ENCODE measurements at places on chromosomes 11 and 22.

GRCh38 chr11:119315131-119316015 is 1.6 kb downstream of the MCAM start:
- no peak for DNase-seq

GRCh38 chr11:27319072-27319471 is 43.9 kb downstream of the CCDC34 start:
- peak; percentile 17 for DNase-seq

- DNase-seq = no peak
Observed at GRCh38 chr22:22936180-22936914, 48.7 kb downstream of the IGLL5 start.

GRCh38 chr11:128346804-128347203 is 240.6 kb downstream of the ETS1 start:
- peak; percentile 66 for DNase-seq

GRCh38 chr22:50697667-50698506 is 25.3 kb downstream of the SHANK3 start:
- DNase-seq = no peak

DNA sequence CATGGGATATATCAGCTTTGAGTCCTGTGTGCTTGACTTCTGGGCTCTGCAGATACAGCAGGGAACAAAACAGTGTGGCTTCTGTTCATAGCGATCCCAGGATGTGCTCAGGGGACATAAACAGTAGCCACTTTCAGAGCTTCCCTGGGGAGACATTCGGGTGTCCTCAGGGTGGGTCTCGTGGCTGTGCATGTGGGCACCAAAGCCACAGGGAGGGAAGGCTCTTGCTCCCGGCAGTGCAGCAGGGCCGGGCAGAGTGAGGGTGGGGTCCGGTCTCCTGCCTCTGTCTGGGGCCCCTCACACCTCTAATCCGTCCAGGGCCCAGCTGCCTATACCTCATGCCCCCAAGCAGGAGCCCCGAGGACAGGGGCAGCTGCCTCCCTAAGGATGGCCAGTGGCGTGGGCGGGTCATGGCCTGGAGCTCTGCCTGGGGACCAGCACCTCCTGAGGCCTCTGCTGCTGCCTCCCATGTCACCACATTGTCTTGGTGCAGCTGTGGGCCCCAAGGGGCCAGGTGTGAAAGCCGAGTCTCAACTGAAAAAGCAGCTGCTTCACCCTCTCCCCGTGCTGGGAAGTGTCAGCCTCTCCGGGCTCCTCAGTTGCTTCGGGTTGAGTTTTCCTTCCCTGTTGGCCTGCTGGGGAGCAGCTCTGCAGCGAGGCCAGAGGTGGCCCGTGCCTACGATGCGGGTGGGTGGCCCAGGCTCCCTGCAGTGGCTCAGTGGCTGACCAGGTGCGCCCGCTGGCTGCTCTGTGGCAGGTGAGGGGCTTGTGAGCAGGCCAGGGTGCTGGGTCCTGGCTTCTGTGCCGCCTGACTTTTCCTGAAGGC is 3.8 kb downstream of the TPCN2 start:
- DNase-seq = no peak

GRCh38 chr22:19986410-19987341 is 29.9 kb downstream of the ARVCF start:
- peak; percentile 71 for DNase-seq

DNA sequence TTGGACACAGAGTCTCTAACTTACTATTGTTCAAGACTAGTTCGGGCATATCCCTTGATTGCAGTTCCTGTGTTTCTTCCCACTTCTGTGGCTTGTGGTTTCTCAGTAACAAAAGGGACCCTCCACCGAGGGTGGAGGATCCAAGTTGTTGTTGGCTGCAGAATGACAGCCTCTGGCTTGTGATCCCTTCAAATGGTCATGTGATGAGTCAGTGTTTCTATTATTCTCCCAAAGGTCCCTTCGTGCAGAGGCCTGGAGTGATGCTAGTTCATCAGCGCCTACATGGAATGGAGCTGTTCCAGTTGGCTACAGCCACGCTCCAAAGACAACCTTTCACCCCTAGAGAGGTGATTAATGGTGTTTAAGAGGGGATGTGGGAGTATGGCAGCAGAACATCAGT is 2.6 kb upstream of the VWCE start:
- no peak for DNase-seq

GRCh38 chr22:28435140-28435768 is 244.4 kb downstream of the TTC28 start:
- no peak for DNase-seq

DNA sequence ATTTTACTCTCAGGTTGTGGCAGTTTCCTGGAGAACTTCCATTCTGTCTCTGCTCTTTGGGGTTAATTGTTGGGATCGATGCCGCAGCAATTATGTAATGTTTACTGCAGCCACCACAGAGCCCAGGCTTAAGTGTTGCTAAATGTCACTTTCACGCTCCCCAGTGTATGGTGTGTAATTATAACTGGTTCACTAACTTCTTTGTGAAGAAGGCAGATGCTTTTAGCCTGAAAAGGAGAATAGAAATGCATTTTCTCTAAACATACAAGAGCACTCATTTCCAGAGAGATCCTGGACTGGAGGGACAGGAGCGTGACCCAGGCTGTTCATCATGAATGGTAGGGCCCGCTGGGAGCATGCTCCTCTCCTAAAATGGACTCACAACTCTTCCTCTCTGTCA is 132.2 kb upstream of the PLET1 start:
- DNase-seq = no peak

GRCh38 chr22:41922328-41922727 is 4.3 kb downstream of the TNFRSF13C start:
- no peak for DNase-seq

All from T-helper 2 cell treated with Interferon-gamma antibody and Interleukin-4, amounts not matched to agents 5 μg/mL and 100 μg/mL, for 36 hours (primary cell).